Transverse colon (tissue), 4 donors: ENCODE measurements at places on chromosomes 5 and 9. TPM values are rescaled to one million over a fixed set of nuclear protein-coding genes. Genes with fewer than 3 reads are reported as not detected.
A peak's percentile ranks its signal among the peaks of the same experiment; 100 is the strongest.

DNA sequence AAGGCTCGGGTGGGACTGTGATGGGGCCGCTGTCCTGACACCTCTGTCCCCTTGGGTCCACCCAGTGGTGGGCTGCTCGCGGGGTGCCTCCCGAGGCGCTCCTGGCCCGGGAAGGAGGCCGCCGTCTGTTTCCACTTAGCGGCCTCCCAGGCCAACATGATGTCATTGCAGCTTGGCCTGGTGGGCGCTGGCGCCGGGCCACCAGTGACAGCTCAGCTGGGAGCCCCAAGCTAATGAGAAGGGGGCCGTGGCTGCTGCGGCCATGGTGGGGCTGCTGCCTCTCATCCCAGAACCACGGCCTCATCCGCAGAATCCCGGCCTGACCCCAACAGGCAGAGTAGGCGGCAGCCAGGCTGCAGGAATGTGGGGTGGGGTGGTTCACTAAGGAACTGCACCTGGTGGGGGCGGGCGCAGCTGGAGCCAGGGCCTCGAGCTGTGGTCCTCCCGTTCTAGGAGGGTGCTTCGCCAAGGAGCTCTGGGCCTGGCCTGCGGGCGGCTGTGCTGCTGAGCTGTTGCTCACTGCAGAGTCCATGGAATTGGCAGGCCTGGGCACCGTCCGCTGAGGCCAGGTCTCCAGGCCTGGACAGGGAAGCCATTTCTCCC, 123.5 kb upstream of the COL5A1 start:
- DNase-seq: no peak
- H3K36me3 ChIP-seq: no peaks in the 10 kb centered on the region
- H3K27me3 ChIP-seq: no peaks in the 10 kb centered on the region
- no peak overlapping the region for H3K4me3 ChIP-seq

DNA sequence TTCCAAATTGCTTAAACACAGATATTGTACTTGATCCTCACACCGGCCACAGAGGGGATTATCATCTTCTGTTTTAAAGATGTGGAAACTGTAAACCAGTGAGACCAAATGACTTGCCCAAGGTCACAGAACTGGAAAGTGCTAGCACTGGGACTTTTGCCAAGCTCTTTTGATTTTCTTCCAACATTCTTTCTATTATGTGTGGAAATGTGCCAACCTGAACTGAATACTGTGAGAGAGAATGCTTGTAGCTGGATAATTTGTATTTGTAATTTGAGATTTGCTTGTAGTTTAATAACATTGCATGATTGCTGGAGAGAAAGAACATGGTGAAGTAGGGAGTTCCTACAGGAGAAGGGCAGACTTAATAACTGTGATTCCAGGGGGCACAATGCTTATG, 977.9 kb upstream of the NUDT12 start:
- peak; percentile 11 for DNase-seq
- H3K4me1 ChIP-seq: no peaks in the 10 kb centered on the region
- H3K36me3 ChIP-seq: no peaks in the 10 kb centered on the region
- peak overlapping the region; percentile 61 for H3K27ac ChIP-seq

DNA sequence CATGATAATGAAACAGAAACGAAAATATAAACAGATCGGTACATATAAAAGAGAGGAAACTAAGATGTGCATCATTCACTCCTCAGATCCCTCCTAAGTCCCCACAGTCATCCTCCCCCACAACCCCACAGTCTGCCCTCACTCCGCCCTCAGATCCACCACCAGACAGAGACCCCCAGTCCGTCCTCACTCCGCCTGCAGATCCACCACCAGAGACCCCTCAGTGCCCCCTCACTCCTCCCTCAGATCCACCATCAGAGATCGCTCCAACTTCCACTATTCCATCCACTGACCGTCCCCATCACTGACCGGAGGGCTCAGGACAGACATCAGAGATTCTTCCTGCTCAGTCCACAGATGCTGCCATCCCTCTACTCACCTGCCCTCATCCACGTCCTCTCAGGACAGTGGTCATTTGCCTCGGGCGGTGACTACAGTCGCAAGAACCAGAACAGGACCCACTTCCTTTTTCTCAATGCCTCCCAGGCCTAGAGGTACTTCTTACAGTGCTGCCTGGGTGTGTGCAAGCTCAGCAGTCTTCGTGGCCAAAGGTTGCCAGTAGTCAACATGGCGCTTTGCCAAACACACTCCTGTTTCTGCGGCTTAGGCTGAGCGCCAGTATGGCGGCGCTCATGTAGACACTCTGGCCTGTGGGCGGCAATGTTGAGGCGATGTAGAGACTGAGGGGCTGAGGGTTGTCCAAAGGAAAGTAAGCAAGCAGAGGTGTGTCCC, 8.3 kb upstream of the SPATA31C1 start:
- no peaks in the 10 kb centered on the region for H3K27me3 ChIP-seq
- no peaks in the 10 kb centered on the region for H3K36me3 ChIP-seq
- peak overlapping the region; percentile 62 for H3K27ac ChIP-seq
- no peak overlapping the region for H3K4me3 ChIP-seq
- H3K4me1 ChIP-seq: no peaks in the 10 kb centered on the region
- peak; percentile 94 for DNase-seq

- no peak for DNase-seq
- H3K36me3 ChIP-seq: no peaks in the 10 kb centered on the region
- no peak overlapping the region for H3K27ac ChIP-seq
- no peaks in the 10 kb centered on the region for H3K27me3 ChIP-seq
- H3K4me1 ChIP-seq: peaks cover 14% of the 10 kb centered on the region
- H3K4me3 ChIP-seq: no peak overlapping the region
These were observed 120.2 kb downstream of the SEMA6A start for GRCh38 chr5:116454417-116454927.

Gene ENTR1
- total RNA-seq: 42.2 TPM

Gene TAF1L
- total RNA-seq: not detected

GRCh38 chr5:146993876-146994530, 115.4 kb upstream of the PPP2R2B start:
- H3K27me3 ChIP-seq: no peaks in the 10 kb centered on the region
- H3K4me3 ChIP-seq: no peak overlapping the region
- no peak overlapping the region for H3K27ac ChIP-seq
- no peak for DNase-seq
- no peaks in the 10 kb centered on the region for H3K36me3 ChIP-seq

DNA sequence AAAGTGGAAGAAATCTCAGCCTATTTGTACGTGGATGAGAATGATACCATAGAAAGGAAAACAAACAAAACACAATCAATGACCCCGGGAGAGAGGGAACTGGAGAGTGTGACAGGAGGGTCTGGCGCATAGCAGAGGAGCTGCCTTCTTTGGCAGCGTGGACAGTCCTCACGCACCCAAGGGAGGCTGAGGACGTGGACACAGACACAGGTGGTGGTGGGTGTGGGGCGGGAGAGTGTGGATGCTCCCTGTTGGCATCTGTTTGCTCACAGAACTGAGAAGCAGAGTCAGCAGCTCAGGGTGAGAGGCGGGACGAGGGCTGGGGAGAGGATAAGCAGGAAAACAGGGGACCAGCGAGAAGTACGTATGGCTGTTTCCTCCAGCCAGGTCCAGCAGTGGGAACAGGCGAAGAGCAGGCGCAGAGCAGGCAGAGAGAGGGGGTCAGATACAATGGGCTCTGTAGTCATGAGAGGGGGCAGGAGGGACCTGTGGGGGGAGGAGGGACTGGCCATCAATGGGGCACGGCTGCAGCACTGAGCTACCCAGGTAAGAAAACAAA, 10.0 kb downstream of the CMBL start:
- H3K4me3 ChIP-seq: no peak overlapping the region
- peaks cover 6% of the 10 kb centered on the region for H3K4me1 ChIP-seq
- no peaks in the 10 kb centered on the region for H3K36me3 ChIP-seq
- no peak overlapping the region for H3K27ac ChIP-seq

- H3K36me3 ChIP-seq: no peaks in the 10 kb centered on the region
- no peak for DNase-seq
- no peak overlapping the region for H3K27ac ChIP-seq
- no peak overlapping the region for H3K4me3 ChIP-seq
- no peaks in the 10 kb centered on the region for H3K4me1 ChIP-seq
These were observed 160.8 kb upstream of the PAPPA start for GRCh38 chr9:115992834-115993233.

DNA sequence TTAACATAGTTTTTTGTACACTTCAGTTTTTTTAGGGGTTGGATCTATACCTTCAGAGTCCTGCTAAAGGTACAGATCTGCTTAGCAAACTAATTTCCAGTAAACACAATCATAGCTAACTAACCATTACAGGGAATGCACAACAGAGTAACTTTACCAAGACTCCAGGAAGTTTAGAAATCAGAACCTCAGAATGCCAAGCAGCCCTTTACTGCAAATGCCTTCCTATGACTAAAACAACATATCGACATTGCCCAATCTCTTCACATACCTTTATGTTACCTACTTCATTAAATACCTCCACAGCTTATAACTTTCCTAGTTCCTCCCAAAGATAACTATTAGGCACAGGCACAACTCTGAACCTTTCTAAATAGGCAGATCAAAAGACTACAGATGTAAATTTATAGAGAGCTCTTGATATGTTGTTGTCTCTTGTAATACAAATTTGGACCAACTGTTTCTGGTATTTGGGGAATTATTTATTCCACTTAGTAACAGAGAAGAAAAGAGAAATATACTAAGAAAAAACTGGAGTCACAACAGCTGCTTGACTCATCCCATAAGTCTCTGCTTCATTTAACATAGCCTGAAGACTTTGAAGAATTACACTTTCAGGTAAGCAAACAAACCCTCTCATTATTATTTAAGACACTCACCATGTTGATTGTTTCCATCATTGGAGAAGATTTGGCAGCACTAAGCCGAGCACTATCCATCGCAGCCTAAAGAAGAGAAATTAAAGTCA, 46.0 kb upstream of the OR2K2 start:
- H3K4me1 ChIP-seq: no peaks in the 10 kb centered on the region
- DNase-seq: no peak
- no peak overlapping the region for H3K4me3 ChIP-seq

DNA sequence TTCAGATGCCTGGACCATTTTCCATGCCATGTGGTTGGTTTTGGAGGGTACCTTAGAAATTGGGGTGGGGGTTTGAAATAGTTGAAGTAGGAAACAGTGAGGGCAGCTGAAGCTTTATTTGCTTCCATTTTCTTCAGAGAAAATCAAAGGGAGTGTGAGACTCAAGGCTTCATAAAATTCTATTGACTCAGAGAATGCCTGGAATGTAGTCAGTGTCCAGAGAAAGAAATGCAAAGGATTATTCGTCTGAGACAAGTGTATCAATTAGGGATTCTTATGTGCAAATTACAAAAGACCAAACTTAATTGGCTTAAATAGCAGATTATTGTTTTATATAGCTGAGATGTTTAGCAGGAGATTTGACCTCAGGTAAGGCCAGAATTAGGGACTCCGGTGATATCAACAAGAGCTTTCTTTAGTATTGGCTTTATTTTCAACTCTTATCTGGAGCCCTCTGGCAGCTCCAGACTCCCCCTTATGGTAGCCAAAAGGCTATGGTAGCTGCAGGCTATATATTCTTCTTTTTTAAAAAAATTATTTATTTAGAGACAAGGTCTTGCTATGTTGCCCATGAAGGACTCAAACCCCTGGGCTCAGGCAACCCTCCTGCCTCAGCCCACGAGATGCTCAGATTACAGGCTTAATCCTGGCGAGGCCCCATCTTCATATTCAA, 38.9 kb downstream of the PTTG1 start:
- no peak overlapping the region for H3K27ac ChIP-seq
- H3K4me1 ChIP-seq: no peaks in the 10 kb centered on the region
- no peaks in the 10 kb centered on the region for H3K36me3 ChIP-seq
- H3K27me3 ChIP-seq: no peaks in the 10 kb centered on the region
- no peak overlapping the region for H3K4me3 ChIP-seq

DNA sequence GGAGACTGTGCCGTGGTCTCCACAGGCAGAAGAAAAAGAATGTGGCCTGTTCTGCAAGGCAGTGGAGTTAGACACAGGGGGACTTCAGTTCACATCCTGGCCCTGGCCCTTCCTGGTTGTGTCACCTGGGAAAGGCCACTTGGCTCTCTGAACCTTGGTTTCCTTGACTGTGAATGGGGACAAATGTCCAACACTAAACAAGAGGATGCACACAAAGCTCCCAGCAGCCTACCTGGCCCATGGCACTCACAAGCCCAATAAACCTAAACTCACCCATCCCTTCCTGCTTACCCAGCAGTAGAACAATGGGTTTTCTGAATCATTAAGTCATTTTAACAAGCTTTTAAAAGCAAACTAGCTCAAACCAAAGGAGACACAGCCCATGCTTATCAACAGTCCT, 103.9 kb downstream of the FRMD3 start:
- H3K4me3 ChIP-seq: no peak overlapping the region
- H3K36me3 ChIP-seq: no peaks in the 10 kb centered on the region
- DNase-seq: peak; percentile 17
- peaks cover 47% of the 10 kb centered on the region for H3K4me1 ChIP-seq
- H3K27me3 ChIP-seq: no peaks in the 10 kb centered on the region

Gene FAM78A
- 1.00 TPM for total RNA-seq

GRCh38 chr5:123478546-123478945, 33.4 kb upstream of the CSNK1G3 start:
- no peak overlapping the region for H3K27ac ChIP-seq
- H3K4me3 ChIP-seq: no peak overlapping the region
- no peaks in the 10 kb centered on the region for H3K27me3 ChIP-seq
- no peak for DNase-seq

Gene ADAMTS2
- total RNA-seq: 6.0 TPM
